Stimulated activated CD4-positive, alpha-beta T cell treated with anti-CD3 and anti-CD28 coated beads, Interleukin-12 subunit alpha, Interleukin-12 subunit beta, amount 100 ng/mL, for 24 hours (primary cell): ENCODE measurements at places on chromosomes 12 and 14.

DNA sequence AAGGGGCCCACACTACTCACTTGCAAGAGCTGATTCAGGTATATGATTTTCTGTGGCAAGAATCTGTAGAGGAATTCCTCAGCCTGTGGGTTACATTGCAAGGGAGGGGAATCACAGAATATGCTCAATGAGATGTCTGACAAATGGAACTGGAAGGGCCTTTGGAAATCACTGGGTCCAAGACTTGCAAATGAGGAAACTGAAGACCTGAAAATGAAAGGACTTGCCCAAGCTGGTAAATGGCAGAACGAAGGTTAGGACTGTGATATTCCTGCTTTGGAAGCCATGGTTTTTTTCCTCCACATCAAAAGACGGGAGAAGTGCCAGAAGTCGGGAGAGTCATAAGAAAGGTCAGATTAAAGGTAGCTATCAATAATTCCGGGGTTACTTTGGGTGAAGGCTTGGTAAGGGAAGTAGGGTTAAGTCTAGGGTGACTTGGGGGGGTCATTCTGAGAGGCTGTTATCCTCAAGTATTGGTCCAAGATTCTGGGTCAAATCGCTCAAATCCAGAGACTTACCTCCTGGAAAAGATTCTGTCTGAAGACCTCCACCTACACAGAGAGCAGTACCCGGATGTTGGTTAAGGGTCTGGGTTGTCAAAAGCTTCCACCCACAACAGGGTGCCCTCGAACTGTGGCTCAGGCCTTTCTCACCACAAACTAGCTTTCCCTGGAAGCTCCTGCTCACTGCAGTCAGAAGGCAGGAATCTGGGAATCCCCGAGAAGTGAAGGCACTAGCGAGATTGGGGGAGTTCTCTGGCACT, 539 bp downstream of the PSME2 start:
- no peak for DNase-seq

DNA sequence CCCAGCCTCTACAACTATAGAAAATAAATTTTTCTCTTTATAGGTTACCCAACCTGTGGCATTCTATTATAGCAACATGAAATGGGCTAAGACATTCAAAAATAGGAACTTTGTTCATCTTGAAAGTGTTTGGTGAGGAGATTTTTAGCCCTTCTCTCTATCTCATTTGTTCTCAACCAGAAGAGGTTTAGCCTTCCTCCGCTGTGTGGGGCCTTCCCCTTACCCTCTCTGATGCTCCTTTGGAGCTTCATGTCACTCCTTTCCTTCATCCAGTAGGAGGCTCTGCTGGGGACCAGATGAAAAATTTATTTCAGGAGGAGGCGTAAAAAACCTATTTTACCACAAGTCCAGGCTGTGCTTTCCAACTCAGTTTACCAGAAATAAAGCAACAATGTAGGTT, 94.1 kb downstream of the RTN1 start:
- DNase-seq: no peak

DNA sequence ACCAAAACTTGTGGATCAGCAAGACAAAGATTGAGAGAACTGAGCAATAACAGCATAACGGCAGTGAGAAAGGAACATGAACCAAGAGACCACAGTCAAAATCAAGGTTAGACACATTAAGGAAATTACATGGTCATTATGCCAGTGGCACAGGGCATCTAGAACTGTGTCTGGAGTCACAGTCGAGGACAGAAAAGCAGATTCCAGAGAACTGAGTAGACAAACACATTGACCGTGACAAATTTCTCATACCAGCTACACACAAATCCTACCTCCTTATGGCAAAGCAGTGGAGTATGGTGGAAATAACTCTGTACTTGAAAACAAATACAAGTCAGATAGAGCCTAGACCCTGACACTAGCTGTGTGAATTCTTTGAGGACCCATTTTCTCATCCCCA, 367.3 kb downstream of the DUSP6 start:
- no peak for DNase-seq

GRCh38 chr12:193261-193660, 20.7 kb downstream of the SLC6A12 start:
- no peak for DNase-seq
